Kidney (tissue), 22 donors: ENCODE measurements at places on chromosomes 5 and 9.

DNA sequence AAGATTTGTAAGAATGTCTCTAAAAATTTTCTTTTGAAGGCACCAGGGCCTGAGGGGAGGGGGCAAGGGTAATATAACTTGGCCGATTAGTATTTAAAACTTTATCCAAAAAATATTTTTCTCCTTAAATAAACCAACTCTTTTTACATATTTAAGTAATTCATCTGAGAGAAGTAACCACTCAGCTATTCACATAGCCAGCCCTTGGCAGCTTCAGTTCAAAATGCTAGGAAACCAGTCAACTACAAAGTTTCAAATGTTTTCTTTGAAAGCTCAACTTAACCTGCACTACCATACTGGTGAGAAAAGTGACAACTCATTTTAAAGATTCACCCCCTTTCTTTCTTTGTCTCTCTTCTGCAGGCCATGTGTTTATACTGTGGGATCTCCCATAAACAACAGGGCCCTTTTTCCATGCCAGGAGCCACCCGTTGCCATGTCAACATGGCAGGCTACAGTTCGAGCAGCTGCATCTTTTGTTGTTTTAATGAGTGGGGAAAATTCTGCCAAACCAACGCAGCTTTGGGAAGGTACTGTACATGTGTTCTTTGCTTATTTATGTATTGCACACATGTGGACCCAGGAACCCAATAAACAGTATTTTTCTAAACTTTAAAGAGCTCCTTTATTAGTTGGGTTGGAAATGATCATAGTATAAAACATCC lies 46.3 kb downstream of the AOPEP start:
- no peak for DNase-seq

DNA sequence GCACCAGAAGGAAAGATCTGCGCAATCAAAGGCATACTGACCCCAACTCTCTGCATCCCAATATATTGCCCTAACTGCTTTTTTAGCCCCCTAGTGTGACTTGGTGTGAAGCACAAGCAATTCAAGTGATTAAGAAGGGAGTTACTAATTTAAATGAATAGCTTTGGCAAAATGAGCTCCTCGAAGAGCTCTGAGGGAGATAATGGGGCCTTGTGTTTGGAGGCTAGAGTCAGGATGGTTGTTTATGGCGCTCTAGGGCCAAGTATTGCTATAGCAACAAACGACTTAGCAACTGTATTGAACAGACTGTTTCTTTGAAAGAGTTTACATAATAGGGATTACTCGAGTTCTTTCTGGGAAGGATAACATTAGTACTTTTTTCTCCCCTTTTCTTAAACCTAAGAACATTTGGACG lies 11.5 kb upstream of the C5orf58 start:
- DNase-seq = no peak

DNA sequence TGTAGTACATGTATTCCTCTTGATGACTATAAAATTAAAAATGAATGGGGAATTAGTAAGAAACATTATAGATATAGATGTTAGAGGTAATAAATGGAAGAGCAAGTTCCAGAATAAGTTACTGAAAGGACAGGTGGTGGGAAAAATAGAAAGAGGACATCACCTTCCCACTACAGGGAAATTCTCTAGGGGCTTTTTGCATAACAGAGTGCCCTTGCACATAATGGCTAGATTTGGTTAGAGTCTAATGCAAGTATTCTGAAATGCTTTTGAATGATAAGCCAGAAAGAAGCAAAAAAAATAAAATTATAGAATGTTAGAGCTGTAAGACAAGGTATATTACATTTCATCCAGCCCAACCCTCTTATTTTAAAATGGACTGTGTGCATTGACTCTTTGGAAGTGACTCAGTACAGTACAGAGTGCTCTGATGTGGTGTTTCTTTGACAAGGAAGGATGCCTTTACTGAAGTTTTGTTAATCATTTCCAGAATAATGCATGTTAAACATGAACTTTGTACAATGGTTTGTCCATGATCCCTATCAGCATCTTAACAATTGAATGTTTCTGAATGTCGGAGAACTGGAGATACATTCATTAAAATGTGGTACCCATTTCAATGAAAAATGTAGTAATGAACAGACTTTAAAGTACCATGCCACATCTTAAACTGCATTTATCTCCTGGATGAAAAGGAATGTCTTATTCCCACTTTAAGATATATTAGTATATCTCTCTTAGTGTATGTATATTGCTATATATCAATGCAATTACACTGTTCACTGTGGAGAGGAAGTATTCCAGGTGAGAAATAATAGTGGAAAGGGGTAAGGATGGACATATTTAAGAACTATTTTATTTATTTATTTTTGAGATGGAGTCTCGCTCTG lies 391.1 kb downstream of the ADGRV1 start:
- no peak for DNase-seq

DNA sequence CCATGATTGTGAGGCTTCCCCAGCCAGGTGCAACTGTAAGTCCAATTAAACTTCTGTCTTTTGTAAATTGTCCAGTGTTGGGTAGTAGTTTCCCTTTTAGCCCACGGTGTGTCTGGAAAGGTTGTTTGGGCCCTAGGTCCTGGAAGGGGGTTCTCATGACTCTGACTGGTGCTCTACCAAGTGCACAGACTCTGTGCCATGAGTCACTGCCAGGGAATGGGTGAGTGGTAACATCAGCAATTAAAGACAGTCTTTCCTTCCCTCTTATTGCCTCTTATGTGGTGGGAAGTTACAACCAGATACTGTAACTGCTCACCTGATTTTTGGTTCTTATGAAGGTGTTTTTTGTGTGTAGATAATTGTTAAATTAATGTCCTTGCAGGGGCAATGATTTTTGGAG lies 141.2 kb downstream of the PRDM9 start:
- DNase-seq = no peak

DNA sequence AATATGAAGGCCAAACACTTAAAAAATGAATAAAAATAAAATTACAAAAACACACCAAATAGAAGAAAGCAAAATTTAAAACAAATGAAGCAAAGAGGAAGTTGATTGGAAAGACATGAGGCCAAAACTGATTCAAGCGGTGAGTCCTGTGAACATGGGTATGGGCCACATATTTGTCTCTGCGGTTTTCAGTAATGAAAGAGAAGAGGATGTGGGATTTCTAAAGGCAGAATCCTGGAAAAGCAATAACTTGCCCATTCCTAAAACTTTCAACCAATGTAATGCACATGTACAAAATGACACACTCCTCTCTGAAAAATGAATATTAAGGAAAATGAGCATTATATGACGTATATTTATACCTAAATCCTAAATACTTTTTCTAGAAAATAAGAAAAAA lies 263.7 kb downstream of the SEMA5A start:
- DNase-seq = no peak

DNA sequence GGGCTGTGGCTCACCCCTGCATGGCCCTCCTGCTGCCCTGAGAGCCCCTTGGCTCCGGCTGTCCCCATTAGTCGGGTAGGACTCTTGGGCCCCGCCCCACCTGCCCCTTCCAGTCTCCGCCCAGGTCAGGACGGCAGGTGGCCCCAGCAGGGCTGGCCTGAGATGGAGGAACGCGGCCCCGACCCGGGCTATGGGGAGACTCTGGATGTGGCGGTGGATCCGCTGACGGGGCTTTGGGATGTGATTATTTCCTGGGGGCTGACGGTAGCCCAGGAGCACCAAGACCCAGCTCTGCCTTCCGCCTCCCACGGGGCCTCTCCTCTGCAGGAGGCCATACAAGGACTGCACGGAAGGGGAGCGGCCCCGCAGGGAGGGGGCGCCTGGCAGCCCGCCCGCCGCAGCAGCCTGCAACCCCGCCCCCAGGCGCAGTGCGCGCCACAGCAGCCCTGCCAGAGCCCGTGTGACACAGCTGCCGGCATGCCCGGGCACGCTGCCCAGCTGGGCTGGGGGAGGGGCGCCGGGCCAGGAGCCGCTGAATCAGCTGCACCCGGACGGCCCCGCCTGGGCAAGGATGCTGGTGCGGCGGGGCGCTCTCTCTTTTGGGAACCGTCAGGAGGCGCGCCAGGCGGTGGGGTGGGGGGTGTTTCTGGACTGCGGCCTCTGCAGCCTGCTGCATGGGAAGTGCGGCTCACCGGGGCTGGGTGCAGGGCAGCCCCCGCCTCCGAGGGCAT lies 9.2 kb downstream of the TMEM250 start:
- peak; percentile 83 for DNase-seq

- no peak for DNase-seq
Measured at GRCh38 chr5:1748271-1748670, 51.4 kb downstream of the MRPL36 start.

DNA sequence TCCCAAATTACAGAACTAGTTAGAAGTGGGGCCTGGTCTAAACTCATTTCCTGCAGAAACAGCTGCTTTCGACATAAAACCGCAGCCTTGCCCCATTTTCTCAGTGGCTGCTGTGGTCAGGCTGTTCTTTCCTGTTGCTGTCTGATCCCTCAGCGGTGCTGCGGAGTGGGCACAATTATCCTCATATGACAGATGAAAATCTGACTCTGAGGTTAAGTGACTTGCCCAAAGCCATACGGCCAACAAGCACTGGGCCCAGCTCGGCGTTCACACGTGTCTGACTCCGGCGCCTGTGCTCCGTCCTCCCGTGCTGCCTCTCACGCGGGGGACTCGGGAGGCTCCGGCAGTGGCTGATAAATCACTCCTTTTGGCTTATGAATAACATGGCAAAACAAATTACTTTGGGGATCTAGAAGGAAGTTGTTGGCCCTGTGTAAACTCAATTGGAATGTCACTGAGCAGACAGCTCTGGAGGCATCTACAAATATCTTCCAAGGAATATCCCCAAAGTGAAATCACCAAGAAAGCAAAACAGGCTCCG lies 142.6 kb upstream of the LMX1B start:
- peak; percentile 80 for DNase-seq

GRCh38 chr5:72067682-72068470 lies 39.4 kb upstream of the MAP1B start:
- DNase-seq = no peak

- no peak for DNase-seq
Measured at GRCh38 chr5:162163663-162164062, 96.1 kb downstream of the GABRG2 start.

GRCh38 chr9:32161209-32161608 lies 223.2 kb upstream of the ACO1 start:
- DNase-seq = no peak

DNA sequence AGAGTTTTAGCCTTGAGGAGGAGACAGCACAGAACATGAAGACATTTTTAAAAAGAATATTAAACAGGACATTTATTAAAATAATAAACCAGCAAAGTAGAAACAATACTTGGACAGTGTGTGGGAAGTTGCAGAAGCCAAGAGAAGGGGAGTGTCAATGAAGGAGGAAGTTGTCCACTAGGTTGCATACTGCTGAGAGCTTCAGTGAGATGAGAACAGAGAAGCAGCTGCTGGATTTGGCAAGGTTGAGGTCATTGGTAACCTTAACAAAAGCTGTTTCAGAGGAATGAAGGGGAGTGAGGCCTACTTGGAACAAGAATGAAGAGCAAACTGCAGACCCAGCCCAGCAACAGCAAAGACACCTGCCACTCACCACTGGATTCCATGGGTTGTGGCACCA lies 11.4 kb downstream of the BHMT start:
- no peak for DNase-seq

GRCh38 chr5:171736976-171737891 lies 48.4 kb upstream of the SMIM23 start:
- DNase-seq = no peak

GRCh38 chr5:15889001-15889400 lies 290.6 kb downstream of the MARCHF11 start:
- DNase-seq = no peak

DNA sequence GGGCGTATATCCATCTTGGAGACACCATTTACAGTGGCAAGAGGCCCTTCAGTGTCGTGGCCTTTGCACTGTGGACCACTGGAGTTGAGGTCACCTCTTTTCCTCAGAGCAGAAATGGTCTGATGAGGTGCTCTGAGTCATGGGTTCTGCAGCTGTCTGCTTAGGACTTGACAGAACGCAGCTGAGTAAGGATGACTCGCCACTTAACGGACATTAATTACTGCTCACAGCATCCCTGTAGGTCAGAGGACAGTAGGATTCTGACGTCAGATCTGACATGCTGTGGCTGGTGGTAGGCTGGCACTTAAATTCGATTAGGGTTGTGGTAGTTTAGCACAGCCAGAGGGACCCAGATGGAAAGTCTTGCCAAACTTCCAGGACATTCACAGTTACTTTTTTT lies 479.4 kb downstream of the DMAC1 start:
- no peak for DNase-seq

DNA sequence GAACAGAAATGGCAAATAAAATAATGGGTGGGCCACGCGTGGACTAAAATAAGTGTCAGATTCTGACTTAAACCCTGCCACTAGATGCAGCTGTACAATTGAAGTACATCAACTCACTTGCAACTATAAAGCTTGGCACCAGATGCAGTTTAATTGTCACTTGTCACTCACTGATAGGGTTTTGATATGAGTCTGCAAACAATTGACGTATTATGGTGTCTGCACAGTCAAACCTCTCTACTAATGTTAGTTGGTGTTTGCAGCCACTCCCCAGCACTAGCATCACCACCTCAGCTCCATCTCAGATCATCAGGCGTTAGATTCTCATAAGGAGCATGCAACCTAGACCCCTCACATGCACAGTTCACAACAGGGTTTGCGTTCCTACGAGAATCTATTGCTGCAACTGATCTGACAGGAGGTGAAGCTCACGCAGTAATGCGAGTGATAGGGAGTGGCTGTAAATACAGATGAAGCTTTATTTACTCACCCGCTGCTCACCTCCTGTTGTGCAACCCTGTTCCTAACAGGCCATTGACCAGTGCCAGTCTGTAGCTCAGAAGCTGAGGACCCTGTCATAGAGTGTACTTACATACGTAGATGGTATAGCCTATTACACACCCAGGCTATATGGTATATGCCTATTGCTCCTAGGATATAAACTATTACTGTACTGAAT lies 72.1 kb upstream of the SEMA6A start:
- DNase-seq = no peak

DNA sequence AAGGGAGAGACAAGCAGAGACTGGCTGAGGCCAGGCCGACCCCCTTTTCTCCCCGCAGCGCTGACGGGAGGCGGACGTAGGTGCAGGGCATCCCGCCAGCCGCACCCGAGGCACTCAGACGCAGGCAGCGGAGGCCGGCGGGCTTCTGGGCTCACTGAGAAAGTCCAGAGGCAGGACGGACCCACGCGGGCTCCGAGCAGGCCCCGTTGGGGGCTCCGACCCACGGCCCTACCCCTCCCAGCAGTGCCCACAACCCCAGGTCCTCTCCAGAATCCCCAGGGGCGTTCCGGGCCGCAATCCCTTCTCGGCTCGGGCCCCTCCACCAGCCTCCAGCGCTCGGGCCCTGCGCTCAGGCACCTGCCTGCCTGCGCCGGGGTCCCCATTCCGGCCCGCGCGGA lies 543 bp downstream of the MTMR12 start:
- peak; percentile 75 for DNase-seq

DNA sequence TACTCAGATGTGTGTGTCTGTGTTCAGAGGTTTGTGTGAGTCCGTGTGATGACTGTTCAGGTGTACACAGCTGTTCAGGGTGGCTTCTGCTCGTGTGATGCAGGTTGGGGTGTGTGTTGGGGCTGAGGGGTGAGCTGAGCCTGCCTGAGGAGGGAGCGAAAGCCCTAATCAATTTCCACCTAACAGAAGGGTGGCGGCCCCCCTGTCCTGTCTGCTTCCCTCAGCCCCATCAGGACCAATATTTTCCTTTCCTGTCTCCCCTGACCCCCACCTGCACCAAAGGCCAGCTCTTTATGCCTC lies 30.2 kb downstream of the LHX2 start:
- DNase-seq = no peak

GRCh38 chr9:135410831-135411473 lies 68.6 kb upstream of the PPP1R26 start:
- DNase-seq = no peak

- DNase-seq = no peak
Measured at GRCh38 chr5:149951138-149951749, 6.7 kb upstream of the PDE6A start.
